GM12878 (cell line): ENCODE measurements at places on chromosomes 4 and X. TPM values are rescaled to one million over a fixed set of nuclear protein-coding genes. Genes with fewer than 3 reads are reported as not detected.

- DNase-seq: no peak
Measured at GRCh38 chr4:183260491-183261151, 59.5 kb downstream of the CLDN22 start.

DNA sequence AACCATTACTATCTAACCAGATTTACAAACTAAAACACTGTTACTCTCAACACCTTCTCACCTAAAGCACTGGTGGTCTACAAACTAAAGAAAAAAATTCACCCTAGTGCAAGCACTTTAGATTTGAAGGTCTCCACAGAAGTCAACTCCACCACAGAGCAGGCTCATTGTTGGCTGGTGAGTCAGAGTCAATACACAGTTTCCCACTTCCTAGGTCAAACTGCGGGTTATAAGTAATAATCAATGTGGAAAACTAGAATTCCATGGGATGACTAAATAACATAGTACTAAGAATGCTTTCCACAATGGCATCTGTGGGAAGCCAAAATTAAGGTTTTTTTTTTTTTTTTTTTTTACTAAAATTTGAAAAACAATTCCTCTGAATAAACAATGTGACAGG, 191.8 kb downstream of the PDGFC start:
- no peak for DNase-seq

GRCh38 chr4:41748074-41748570, 403 bp downstream of the PHOX2B start:
- no peak for DNase-seq

- no peak for DNase-seq
Measured at GRCh38 chr4:130110770-130111169, 1014.8 kb downstream of the C4orf33 start.

DNA sequence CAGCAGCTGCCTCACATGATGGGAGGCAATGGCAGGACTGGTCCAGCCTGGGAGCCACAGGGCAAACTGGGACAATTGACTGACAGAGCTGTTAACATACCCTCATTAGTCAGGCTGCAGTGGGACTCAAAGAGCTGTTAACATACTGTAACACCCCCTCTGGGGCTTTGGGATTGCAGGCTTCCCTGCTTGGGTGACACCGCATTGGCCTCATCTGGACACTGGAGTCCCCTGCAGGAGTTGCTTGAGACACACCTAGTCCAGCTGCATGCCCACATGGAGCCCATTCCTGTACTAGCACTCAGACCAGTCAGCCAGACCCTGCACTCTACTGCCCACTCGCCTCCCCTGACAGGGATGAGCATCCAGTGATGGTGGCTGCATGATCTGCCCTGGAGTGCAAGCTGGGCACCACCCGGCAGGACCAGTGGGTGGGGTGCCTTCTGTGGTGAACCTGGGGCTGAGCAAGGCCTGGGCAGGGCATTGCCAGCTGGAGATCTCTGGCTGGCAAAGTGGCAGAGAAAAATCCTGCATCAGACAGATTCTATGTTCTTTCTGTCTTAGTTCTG, 138.8 kb downstream of the DTHD1 start:
- DNase-seq: no peak

DNA sequence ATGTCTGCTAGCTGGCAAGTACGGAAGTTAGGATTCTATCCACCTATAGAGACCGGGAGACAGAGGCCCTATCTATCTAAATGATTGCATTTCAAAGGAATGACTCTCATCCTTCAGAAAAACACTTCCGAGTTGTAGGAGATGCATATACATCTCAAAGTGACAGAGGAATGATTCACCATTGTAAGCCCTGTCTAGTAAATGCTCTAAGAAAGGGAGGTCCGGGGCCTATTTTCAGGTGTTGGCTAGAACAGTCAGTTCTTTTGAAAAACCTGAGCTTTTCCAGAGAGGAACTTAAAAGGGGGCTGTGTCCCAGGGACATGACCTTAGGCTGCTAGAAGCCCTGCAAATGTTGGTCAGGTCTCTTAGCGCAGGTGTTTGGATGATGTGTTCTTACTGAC, 262.9 kb upstream of the IL1RAPL1 start:
- no peak for DNase-seq

Gene BRCC3
- 25.7 and 30.7 TPM in 2 replicates for total RNA-seq

Gene USP26
- total RNA-seq: not detected in 2 replicates
